ENCODE measurements at places on chromosomes 13 and 19.

DNA sequence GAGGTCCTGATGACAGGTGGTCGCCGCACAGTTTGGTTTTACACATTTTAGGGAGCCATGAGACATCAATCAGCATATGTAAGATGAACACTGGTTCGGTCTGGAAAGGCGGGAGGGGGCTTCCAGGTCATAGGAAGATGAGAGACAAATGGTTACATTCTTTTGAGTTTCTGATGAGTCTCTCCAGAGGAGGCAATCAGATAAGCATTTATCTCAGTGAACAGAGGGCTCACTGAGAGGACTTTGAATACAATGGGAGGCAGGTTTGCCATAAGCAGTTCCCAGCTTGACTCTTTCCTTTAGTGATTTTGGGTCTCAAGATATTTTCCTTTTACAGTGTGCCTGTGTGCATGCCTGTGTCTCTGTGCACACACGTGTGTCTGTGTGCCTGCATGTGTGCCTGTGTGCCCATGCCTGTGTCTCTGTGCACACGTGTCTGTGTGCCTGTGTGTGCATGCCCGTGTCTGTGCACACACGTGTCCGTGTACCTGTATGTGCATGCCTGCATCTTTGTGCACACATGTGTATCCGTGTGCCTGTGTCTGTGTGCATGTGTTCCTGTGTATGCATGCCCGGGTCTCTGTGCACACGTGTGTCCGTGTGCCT is 35.5 kb upstream of the TMEM255B start:
- DNase-seq, result no peak

DNA sequence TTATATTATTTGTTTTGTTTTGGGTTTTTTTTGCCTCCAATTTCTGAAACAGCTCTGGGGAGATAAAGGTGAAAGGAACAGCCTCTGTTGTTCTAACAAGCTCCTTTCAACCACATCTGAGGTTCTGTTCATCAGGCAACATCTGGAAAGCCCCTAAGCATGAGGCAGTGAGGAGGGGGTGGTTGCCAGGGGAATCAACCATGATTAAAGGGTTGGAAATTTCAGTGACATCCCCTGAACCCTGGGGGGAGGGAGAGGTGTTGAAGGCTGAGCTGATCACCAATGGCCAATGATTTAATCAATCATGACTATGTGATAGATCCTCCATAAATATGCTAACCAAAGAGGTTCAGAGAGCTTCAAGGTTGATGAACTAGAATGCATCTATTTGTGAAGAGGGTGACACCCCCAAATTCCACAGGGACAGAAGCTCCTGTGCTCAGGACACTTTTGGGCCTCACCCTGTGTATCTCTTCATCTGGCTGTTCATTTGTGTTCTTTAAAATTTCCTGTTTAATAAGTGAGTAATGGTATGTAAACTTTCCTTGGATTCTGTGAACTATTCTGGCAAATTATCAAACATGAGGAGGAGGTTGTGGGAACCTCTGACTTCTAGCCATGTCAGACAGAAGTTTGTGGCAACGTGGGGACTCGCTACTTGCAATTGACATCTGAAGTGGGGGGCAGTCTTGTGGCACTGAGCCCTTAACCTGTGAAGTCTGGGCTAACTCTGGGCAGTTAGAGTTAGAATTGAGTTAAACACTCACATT is 221.3 kb downstream of the NHLRC3 start:
- DNase-seq, result peak; percentile 76

DNA sequence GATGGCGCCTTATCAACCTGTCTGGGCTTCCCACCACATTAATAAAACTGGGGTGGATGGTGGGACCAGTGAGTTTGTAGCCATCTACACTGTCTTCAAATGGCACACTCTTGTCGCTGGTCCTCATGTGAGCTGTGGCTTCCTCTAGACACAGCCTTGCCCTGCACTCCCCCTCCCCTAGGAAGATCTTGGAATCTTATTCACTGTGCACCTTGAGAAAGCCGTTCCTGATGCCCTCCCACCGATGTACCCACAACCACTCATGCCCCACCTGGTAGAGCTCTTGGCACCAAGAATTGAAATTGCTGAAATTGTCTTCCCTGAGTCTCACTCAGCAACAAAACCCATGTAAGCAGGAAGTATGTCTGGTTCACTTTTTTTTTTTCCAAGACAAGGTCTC is 146.0 kb downstream of the PTPRS start:
- no peak for DNase-seq

DNA sequence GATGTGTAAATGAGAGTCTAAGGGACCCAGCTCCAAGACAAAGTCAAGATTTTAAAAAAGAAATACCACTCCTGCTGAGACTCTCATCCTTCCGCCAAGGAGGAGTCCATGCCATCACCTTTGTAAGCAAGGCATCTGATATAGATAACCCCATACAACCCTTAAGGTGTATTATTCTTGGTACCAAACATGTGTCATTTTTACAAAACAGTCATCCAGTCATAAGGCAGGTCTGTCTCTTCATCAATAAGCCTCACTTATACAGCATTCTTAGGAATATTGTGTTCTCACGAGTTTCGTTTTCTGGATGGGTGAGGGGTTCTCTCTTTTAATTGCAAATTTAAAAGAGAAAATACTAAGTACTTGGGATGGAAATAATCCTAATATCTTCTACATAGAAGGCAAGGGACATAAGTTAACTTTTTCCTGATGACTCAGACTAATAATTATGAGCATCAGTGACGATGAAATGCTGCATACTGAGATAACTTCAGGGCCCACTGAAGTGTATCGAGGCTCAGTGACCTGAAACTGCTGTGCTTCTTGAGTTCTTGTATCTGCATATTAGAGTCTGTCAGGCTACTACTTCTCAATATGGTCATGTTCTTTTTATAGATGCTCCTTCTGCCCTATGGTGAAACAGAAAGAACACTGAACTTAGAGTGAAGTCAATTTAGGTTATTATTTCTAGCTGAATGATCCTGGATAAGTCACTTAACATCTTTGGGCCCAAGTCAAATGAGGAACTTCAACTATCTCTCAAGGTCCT is 166.6 kb downstream of the KLF12 start:
- no peak for DNase-seq

DNA sequence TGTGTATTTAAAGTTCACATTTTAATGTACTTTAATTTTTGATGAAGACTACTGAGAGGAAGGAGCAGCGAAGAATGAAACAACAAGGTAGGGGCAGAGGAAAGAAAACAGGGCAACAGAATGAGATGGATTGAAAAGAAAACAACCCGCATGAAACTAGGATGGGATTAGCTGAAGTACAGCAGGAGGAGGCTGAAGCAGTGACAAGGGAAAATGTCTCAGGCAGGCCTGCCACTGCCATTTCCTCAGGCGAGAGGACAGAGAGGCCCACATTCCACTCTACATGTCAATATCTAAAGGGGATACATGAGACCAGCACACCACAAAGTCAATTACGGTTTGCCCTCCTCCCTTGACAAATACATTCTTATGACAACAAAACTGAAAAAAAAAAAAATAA is 1703.2 kb downstream of the EFNB2 start:
- DNase-seq, result no peak

- DNase-seq, result peak; percentile 88
Observed at GRCh38 chr19:29667901-29668341, 2.7 kb downstream of the PLEKHF1 start.

GRCh38 chr19:15042826-15043225 is 6.5 kb upstream of the CASP14 start:
- DNase-seq, result no peak

- no peak for DNase-seq
Observed at GRCh38 chr19:33358408-33358807, 15.1 kb upstream of the CEBPG start.

GRCh38 chr19:39792999-39793546 is 14.4 kb downstream of the LEUTX start:
- DNase-seq, result peak; percentile 93

DNA sequence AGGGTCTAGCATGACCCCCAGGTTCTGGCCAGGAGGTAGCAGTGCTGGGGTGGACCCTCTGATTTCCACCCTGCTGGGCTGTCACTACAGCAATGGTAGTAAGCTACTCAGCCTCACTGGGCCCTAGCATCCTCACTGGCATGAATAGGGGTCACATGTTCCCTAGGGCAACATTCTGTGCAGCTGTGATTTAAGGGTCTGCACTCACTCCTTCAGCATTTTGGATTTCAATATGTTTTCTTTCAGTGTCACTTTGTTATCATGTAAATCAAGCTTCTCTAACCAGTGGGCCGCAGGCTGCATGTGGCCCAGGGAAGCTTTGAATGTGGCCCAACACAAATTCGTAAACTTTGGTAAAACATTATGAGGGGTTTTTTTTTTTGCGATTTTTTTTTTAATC is 57.8 kb downstream of the SPATA13 start:
- no peak for DNase-seq

DNA sequence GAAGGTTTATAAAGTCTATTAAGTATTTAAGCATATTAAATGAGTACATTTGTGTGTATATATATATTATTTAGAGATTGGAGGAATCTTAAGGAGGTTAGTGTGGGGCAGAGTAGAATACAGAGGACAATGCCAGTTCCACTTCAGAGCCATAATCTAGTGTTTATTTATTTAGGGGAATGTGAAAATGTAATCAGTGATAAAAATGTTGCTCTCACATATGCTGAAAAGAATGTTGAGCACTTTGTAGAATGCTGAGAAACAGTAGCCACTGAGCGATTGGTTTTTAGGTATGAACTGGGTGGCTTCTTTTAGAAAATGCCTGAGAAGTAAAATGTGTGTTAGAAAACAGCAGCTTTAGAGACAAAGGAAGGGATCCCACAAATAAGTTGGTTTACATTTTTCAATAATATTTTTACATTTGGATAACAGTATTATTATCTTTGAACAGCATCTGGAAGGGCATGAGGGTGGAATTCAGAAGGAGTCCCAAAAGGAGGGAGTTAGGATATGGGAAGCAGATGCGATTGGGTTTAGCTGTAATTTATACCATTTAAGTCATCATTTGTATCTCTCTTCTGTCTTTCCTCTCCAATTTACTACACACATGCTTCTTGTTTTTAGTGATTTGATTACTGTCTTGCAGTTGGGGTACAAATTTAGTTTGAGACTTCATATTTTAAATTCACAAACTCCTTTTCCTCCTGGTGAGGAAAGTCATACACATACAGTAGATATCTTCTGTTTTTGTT is 68.6 kb downstream of the NDFIP2 start:
- no peak for DNase-seq

DNA sequence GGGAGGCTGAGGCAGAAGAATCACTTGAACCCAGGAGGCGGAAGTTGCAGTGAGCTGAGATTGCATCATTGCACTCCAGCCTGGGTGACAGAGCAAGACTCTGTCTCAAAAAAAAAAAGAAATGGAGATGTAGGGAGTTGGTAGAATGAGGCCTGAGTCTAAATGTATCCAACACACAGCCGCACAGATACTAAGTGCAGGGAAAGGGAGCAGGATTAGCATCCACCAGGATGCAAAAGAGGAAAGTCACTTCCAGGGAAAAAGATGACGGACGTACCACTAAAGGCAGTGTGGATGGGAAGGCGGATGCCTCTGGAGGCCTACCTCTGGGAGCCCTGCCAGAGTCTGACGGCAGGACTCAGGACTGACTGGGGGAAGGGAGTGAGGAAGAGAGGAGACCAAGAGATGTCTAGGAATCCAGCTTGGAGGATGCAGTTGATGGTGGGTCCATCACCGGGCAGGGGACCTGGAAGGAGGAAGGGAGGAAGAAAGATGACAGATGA is 6.8 kb downstream of the FAM98C start:
- no peak for DNase-seq

DNA sequence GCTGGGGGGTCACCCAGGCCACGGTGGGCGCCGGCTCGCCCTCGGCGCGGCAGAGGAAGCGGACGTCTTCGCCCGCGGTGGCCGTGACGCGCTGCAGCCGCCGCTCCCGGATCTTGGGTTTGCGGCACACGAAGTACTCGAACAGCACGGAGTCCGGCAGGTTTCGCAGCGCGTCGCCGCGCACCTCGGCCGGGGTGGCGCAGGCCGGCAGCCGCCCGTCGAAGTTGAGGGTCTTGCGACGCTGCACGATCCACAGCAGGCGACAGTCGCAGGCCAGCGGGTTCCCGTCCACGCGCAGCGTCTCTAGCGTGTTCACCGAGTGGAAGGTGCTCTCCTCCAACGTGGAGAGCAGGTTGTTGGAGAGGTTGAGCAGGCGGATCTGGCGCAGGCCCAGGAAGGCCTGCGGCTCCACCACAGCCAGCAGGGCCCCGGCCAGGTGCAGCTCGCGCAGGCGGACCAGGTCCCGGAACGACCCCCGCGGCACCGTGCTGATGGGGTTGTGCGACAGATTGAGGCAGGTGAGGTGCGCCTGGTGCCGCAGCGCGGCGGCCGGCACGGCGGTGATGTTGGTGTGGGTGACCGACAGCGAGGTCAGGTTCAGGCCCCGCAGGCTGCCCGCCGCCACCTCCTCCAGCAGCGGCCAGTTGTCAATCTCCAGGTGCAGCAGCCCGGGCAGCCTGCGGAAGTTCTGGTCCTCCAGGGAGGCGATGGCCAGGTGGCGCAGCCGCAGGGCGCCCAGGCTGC is 8.6 kb upstream of the PEAK3 start:
- DNase-seq, result peak; percentile 80

- no peak for DNase-seq
Observed at GRCh38 chr13:33245505-33246158, 39.9 kb downstream of the STARD13 start.

GRCh38 chr13:106651442-106651841 is 83.5 kb upstream of the ARGLU1 start:
- DNase-seq, result peak; percentile 10

- peak; percentile 96 for DNase-seq
Observed at GRCh38 chr13:79451500-79451962, 29.4 kb upstream of the NDFIP2 start.

DNA sequence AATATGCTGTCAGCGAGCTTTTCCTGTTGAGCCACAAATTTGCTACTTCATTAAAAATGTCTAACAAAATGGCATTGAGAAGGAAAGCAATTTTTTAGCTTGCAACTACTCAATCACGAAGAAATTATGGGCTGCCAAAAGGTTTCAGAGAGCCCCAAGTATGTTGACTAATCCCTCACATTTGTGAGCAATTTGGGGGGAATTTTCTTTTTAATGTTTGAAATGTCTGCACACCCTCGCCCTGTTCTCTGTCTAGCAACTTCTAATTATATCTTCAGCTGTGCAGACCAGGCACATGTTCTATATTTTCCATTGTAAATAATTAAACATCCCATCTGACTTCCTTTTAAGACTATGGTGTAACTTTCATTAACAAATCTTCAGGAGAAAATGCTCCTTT is 192.9 kb downstream of the DCT start:
- DNase-seq, result no peak

- DNase-seq, result no peak
Observed at GRCh38 chr13:73390100-73390499, 331.3 kb downstream of the KLF5 start.

GRCh38 chr13:38570706-38571105 is 116.2 kb upstream of the FREM2 start:
- DNase-seq, result no peak

- no peak for DNase-seq
Observed at GRCh38 chr19:57903618-57904184, 12.7 kb downstream of the ZNF417 start.
